CD8-positive, alpha-beta memory T cell (primary cell): ENCODE measurements at places on chromosomes 3 and 15.

GRCh38 chr3:195774917-195775316 lies 36.8 kb downstream of the MUC4 start:
- no peak for DNase-seq

- no peak for DNase-seq
These were observed 155.2 kb upstream of the UBE2E1 start for GRCh38 chr3:23650371-23651140.

GRCh38 chr3:194194051-194194756 lies 58.3 kb downstream of the HES1 start:
- no peak for DNase-seq

DNA sequence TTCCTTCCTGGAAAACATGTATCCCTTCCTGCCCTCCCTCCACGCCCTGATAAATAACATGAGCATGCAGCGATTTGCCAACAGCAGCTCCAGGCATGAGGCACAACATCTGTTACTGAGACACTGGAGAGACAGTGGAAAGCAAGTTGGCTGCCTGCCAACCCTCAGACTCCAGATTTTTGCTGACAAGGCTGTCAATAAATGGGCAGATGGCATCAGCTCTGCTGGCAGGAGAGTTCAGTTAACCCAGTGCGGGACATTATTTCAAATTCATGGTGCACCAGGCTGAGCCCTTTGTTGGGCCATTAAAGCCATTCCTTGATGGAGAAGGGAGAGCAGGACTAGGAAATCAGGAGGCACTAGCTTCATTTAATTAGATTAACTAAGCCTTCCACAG lies 293.3 kb downstream of the MEX3B start:
- no peak for DNase-seq

GRCh38 chr15:31016446-31016915 lies 25.1 kb upstream of the MTMR10 start:
- DNase-seq: no peak

DNA sequence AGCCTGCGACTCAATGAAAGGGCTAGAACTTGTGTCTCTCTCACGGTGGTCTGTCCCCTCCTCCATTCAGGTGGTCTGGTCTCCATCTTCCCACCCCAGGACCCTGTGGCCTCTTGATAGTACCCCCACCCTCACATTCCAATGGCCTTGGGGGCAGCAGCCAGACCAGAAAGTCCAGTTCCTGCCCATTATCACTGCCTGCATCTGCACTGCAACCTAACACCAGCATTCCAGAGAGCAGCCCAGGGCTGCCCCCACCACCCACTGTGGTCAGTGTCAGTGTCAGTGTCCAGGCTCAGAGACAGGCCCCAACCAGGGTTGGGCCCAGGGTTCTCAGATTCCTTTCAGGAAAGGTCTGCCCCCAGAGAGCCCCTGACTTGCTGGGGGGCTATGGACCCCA lies 12.6 kb downstream of the IGDCC3 start:
- no peak for DNase-seq

GRCh38 chr15:70259028-70259424 lies 161.3 kb upstream of the TLE3 start:
- DNase-seq: peak; percentile 41

GRCh38 chr15:60809375-60809774 lies 330.4 kb upstream of the ICE2 start:
- no peak for DNase-seq

DNA sequence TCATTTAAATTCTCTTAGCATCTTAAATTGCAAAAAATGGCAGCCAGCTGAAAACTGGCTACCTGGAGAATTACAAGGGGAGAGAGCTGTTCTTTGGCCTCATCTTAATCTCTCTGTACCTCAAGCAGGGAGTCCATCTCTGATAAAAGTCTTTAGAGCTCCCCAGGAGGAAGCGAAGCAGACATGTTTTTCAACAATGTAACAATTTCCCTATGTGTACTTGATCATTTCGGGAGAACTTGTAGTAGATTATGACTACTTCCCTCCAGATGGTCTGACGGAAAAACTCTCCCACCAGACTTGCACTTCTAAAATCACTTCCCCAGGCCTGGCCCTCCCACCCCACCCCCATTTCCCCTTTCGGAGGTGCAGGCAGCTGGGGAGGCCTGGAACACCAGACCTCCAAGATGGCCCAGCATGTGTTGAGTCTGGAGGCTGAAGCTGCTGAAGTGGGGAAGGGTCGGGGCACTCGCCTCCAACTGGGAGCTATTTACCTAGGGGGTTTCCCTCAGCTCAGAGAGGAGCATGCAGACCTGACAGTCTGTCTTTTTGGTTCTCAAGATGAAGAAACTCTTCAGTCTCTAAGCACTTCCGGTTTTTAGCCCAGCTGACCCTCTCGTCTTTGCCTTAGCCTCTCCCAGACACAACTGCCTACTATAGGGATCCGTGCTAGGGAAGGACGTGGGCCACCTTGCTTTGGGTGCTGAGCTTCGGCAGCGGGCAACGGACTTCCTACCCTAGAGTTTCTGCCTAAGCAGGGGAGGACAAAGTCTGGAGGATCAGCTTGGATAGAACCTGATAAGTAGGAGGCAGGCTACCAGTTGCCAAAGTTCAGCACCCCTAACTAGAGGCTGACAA lies 164.0 kb upstream of the TBL1XR1 start:
- no peak for DNase-seq

- peak; percentile 52 for DNase-seq
These were observed 169.1 kb downstream of the GAP43 start for GRCh38 chr3:115792206-115792955.
